Activated naive CD4-positive, alpha-beta T cell treated with anti-CD3 and anti-CD28 coated beads, Interleukin-2, amount 50 U/mL, for 16 hours (primary cell): ENCODE measurements at places on chromosomes 6 and 20.
A peak's percentile ranks its signal among the peaks of the same experiment; 100 is the strongest.

DNA sequence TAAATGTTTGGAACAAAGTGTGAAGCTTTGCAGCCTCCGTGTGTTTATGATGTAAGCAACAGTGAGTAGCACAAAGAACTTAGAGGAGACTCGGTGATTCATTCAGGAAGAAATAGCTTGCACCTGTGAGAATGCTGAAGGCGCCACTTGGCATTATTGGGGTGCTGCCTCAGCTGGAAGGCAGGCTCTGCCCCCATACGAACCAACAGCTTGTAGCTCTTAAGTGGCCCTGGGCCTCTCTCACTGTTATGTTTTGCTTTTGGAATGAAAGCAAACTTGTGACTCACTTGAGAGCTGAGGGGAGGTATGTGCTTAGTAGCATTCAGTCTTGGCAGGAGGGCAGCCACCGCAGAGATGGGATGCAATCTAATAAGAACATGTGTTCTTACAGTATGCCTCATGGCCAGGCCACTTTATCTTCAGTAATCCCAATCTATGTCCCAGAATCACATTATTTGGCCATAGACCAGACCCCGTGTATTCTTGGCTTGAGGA is 310.7 kb downstream of the EYA4 start:
- no peak for DNase-seq

GRCh38 chr6:39934131-39934757 is at the start of gene MOCS1:
Gene MOCS1 (minus strand): TSS chr6:39934462. CDS start chr6:39934417, 45 bp downstream.
- peak; percentile 53 for DNase-seq

DNA sequence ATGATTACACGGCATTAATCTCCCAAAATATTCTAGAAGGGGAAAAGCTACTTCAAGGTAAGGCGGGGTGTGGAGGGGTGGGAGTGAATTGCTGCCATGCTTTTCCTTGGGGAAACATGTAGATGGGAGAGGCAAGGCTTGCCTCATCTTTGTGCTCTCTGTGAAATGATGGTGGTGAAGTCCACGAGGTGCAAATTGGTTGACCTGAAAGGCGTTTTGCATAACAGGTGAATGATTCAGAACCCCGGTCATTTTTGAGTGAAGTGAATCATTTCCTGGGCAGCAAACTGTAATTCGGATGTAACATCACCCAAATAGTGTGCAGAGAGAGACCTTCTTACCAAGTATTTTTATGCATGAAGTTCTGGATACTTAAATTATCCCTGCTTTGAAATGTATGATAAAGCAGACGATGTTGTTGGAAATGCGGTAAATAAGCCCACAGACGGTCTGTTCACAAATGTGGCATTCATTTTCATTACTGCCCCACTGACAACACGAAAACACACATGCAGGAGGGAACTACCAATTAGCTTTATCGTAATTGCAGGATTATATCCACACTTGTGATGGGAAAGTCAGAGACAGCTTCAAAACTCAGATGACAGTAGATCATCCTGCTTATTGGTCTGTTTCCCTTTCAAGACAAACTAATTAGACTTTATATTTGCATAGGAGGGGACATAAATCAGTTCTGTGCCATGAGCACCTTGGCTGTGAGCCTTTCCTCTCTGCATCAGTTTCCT is 3.0 kb downstream of the CDH4 start:
- no peak for DNase-seq

DNA sequence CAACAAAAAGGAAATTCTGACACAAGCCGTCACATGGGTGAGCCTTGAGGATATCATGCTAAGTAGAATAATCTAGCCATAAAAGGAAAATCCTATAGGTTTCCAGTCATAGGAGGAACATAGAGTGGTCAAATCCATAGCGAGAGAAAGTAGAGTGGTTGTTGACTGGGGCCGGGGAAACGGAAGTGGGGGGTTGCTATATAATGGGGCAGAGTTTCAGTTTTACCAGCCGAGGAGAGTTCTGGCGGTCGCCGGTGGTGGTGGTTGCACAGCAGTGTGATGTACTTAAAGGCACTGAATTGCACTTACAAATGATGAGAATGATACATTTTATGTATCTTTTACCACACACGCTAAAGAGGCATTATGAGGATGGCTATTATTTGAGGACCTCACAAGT is 4.9 kb downstream of the GPR31 start:
- no peak for DNase-seq

GRCh38 chr6:135866445-135867123 is 15.1 kb downstream of the PDE7B start:
- no peak for DNase-seq

DNA sequence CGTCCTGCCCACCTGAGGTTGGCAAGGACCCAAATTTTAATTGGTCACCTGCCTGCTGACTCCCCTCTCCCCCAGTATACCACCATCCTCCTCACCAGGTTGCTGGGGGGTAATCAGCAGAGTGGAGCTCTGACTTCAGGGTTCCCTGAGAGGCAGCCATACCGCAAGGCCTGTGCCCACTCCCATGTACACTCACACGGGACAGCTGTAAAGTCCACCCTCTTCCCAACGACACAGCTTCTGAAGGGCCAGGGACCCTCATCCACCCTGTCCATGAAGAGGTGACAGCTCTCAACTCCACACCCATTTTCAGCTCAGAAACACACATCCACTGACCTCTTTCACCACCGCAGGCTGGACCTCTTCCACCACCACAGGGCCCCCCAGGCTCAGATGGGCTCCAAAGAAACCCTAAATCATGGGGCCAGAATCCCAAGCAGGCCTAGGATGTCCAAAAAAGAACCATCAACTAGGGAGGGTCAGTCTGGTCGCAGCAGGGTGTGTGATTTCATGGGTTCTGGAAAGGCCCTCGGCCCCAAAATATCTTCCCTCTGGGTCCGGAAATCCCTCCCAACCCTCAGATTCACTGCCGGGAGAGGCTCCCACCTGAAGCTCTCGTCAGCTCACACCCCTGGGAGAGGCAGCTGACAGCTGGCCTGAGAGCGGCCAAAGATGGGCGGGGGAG is 30.0 kb downstream of the TFEB start:
- no peak for DNase-seq

GRCh38 chr6:112594886-112595594 is 247.9 kb downstream of the RFPL4B start:
- no peak for DNase-seq

GRCh38 chr6:1065986-1066385 is 245.9 kb upstream of the FOXQ1 start:
- no peak for DNase-seq

DNA sequence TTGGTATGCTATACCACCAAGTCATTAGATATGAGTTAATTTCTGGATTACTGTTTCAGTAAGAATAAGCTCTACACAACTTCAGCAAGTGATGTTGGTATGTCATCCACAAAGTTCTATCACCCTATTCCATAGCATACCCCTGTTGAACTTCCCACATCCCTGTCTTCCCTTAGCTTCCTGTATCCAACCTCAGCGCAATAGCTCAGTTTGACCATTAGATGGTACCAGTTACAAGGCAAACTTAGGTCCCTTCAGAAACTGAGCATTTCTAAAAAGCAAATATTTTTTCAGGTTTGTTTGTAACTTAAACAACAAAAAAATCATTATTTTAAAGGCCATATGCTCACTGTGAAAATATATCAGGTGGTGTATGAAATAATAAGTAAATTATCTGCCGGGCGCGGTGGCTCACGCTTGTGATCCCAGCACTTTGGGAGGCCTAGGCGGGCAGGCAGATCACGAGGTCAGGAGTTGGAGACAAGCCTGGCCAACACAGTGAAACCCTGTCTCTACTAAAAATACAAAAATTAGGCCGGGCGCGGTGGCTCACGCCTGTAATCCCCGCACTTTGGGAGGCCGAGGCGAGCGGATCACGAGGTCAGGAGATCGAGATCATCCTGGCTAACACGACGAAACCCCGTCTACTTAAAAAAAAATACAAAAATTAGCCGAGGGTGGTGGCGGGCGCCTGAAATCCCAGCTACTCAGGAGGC is 8.8 kb upstream of the MOG start:
- DNase-seq: no peak

- peak; percentile 99 for DNase-seq
Measured at GRCh38 chr20:50509923-50510705, at the start of gene PTPN1. Gene PTPN1 (plus strand): TSS chr20:50510383. CDS start chr20:50510528, 145 bp downstream.

- no peak for DNase-seq
Measured at GRCh38 chr6:41586252-41587007, 40.2 kb downstream of the FOXP4 start.

DNA sequence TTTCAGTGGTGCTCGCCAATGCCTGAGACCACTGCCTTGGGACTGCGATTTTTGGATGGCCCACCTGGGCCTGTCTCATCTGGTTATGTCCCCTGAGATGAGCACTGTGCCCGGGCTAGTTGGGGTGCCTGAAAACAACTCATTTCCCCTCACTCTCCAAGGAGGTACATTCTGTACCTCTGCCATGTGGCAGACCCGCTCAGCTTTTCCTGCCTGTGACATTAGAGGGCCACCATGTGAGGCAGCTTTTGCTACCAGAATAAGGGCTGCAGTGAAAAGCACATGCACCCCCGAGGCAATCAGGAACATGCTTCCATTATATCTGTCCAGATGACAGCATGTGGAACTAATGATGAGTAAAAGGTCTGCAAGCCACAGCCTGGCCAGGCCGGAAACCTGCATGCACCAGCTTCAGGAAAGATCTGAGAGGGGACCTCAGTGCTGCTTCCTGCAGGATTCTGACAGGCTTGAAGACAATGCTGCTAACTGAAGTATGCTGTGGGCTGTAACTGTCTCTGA is 11.3 kb upstream of the SRSF6 start:
- DNase-seq: no peak

DNA sequence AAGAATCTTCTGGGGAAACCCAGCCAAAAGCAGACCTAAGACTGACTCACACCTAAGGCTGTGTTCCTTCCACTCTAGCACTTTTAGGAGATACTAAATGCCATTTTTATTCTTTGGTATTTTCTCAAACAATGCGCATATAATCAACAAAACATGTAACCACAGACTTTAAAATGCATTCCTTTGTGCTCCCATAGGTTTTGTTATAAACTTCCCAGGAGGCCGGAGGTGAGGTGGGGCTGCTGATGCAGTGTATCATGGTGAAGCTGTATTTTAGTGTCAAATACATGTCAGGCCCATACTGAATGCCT is 155.2 kb downstream of the BTBD3 start:
- no peak for DNase-seq

GRCh38 chr6:25173951-25174474 is 105.2 kb upstream of the CARMIL1 start:
- no peak for DNase-seq

DNA sequence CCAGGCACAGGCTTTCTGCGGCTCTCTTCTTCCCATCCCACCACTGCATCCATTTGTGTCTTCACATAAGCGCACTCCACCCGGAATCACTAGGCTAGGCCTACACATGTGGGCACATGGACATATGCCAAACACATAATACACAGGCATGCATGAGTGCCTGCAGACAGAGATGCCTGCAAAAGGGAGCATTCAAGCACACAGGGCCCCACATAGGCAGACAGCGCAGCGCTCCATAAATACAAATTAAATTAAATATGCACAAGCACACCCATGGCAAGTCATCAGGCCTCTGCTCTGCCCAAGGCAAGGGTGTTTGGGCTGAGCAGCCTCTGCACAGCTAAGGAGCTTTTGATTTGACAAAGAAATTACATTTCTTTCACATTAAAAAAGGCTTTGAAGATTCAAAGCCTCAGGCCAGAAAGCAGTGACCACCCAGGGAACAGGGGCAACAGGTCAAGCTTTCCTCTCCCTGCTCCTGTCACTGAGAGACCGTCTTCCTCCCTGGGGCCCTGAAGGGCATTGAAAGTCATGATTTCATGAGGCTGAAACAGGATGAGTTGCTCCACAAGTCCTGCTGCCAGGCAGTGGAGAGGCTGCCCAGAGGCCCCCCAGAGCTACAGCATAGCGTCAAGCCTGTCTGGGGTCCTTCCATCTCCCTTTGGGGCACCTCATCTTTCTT is 134.2 kb upstream of the LRFN2 start:
- no peak for DNase-seq

DNA sequence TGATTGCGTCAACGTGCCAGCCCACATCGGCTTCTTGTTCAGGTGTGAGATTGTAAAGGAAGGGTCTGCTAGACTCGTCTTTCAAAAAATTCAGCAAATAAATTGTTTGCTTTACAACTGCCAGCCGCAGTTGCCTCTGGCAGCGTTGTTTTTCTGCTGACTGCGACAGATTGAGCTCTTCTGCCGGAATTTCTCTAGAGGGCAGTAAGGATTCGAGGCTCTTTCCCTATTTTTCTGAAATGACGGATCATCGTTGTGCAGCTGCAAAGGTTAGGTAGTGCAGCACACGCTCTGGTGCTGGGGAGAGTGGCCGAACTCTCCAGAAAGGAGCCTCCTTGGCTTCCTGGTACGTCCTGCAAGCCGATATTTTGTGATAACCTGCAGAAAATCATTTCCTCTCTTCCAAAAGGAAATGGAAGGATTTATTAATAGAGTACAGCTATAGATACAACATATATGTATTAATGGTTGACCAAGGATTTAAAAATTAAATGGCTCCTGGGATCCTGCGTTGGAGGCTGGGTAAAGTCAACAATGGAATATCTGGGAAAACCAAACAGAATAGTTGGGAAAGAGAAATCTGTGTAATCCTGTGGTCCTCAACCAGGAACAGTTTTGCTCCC is 121.9 kb upstream of the ZFP64 start:
- DNase-seq: no peak

DNA sequence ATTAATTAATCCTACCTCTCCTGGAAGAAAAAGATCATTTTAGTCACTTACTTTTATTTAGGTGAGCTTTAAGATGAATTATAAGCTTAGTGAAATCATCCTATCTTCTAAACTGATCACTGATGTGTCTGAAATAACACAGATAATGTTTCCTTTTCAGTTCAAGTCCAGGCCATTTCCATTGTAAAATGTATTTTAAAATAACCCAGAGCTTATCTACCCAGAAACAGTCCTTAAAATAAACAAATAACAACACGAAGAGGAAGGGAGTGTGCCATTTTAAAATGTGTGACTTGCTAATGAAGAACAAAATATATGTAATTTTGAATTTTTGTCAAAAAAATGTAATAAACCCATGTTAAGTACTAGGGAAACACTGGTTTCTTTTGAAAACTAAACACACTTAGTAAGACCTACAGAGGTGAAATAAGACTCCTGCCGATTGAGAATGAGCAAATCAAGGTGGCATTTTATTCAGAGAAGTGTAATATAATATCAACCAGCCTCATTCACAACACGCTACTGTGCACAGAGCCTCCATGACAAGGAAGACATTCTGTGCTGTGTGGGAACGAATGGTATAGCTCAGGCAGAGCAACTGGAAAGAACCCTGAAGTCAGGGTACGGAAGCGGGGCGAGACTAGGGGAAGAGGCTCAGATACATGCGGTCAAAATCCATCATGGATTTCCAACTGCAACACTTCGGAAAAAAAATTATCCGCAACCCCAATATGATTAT is 7.7 kb downstream of the LRP11 start:
- no peak for DNase-seq
